ENCODE measurements at places on chromosomes 6 and 20. TPM values are rescaled to one million over a fixed set of nuclear protein-coding genes. Genes with fewer than 3 reads are reported as not detected.

DNA sequence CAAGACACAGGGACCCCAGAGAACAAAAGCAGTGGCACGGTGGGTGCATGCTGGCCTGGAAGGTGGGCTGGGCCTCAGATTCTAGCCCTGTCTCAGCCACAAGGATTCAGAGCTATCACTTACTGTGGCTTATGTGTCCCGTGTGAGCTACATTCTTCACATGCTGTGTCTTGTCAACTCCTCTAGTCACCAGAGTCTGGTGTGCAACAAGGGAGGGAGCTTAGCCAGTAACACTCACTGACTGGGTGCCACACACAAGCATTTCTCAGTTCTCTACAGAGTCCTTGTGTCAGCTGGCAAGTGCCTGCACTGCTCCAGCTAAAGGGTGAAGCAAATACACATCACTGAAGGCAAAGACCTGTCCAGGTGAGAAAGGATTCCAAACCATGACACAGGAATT, 186.9 kb upstream of the CDYL start:
- DNase-seq: no peak

BRPF3 gene
- 44.1 TPM for polyA plus RNA-seq

- no peak for DNase-seq
Observed at GRCh38 chr6:112030961-112031660, 22.8 kb upstream of the CCN6 start.

BTN1A1 gene
- 0.11 TPM for polyA plus RNA-seq

KPNA5 gene
- polyA plus RNA-seq: 18.4 TPM

Measured in spinal cord (tissue), 10 donors.